ENCODE measurements at places on chromosomes 11 and 22. TPM values are rescaled to one million over a fixed set of nuclear protein-coding genes. Genes with fewer than 3 reads are reported as not detected.
A peak's percentile ranks its signal among the peaks of the same experiment; 100 is the strongest.

Gene CD6
- total RNA-seq = 0.63 TPM

Gene FXYD2
- total RNA-seq = 1.6 TPM

Gene BID
- 9.1 TPM for total RNA-seq

Gene JAML
- 0.13 TPM for total RNA-seq

Gene PI4KA
- 37.3 TPM for total RNA-seq

Gene PIWIL4
- 0.75 TPM for total RNA-seq

- ATAC-seq = no peak
Measured at GRCh38 chr11:117560780-117561530, 233.3 kb downstream of the CEP164 start.

- no peak for ATAC-seq
Measured at GRCh38 chr22:46851311-46851710, 88.9 kb downstream of the TBC1D22A start.

DNA sequence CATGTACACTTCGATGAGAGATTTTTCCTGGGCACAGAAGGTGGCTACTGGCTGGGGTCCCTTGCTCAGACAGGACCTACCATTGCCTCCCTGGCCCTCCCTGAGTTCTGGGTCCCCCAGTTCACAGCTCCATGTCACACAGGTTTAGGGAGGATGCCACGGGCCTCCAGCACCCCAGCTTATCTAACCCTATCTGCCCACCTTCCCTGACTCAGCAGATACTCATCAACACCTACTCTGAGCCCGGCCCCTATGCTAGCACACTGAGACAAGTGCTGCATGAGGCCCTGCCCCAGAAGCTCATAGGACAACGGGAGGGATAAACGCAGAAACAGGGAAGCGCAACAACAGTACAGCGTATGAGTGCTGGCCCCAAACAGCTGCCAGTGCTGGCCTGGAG is 9.6 kb downstream of the NAGA start:
- ATAC-seq = no peak

GRCh38 chr11:83241291-83241946 is 44.7 kb downstream of the CCDC90B start:
- ATAC-seq = peak; percentile 92

DNA sequence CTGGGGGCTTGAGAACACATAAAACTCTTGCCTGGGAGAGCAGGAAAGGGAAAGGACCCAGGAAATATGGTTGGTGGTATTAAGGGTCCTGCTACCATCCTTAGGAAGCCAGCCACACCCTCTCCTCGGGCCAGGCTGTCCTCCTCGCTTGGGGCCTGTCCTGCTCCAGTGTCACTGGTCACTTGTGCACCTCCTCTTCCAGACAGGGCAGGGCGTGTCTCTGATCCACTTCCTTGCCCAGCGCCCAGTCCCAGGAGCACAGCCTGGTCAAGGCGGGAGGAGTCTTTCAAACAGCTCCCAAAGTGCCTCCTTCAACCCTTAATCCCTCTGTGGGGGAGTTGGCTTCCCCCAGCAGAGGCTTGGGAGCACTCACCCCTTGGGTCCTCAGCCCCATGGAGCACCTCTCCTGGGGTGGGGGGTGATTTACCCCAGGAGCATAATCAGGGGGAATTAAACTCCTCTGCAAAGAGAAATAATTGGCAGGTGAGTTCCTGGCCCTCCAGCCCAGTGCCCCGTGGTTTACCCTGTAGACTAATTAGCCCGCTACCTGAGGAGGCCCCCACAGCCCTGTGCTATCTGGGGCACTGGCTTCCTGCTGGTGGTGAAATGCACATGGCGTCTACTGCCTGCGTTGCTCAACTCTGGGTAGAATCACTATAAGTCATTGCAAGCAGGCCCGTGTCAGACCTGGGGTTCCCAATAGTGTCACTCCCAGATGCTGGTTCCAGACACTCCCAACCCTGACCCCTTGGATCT is 8.0 kb downstream of the TMPRSS6 start:
- ATAC-seq = no peak

DNA sequence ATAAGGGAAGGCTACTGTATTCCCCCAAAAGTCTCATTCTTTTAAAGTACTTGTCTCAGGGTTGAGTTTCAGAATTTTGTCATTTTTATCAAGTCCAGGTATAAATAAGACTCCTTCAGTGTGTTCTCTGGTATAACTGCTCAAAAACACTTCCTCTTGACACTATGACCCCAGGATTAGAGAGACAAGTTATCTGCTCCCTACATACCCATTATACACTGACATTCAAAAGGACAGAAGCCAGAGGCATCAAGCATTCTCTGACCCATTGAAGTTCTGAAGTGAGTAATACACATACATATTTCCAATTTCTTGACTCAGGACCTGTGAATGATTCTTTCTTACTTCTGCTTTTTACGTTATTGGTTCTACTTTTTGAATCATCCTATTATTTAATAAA is 447.8 kb upstream of the CNTN5 start:
- no peak for ATAC-seq

DNA sequence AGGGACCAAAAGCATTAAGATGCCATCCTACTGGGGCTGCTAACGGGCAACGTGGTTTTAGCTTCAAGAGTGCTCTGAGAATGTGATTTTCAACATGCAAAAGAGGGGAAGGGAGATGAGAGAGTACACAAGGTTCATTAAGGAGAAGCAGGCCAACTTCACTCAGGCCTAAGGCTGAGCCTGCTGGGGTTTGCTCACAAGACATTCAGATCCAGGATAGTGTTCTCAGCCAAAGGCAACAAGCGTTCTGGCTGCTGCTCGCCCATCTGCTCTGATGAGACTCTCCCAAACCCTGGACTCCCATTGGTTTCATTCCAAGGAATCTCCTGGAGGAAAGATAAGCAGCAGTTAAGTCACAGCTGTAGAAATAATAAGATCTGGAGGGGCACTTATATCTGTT is 23.6 kb upstream of the UPB1 start:
- ATAC-seq = no peak

- ATAC-seq = no peak
Measured at GRCh38 chr22:24819911-24820461, 14.0 kb downstream of the SGSM1 start.

DNA sequence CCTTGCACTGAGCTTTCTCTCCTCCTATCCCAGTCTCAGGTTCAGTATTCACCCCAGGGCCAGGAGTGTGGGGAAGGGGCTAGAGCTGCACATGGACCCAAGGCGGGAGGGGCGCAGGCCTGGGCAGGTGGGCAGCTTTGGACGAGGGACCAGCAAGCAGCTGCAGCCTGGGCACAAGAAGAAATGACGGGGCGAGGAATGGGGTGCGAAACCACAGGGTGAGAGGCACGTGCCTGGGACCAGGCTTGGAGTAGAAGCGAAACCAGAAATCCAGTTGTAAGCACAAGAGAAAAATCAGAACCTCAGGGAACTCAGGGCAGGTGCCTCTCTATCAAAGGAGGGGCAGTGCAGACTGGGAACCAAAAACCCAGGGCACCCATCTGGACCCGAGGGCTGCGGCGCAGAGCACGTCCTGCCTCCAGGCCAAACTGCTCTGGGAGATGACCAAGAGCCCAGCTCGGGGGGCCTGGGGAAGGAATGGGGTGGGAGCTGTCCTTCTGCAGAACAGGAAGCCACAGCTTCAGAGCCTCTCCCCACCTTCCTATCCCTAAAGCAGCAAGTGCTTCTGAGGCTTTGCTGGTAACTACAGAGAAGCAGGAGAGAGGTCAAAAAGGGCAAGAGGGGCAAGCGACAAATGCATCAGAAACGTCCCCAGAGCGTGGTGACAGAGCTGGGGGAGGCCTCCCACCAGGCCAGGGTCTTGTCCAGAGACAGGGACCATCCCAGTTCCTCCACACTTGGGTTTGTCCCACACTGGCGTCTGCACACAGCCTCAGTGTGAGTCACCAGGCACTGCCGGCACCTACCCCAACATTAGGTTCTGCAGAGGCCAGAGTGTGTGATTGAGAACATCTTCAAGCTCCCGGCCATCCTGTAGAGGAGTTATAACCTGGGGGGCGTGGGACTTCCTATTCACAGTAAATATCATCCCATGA is 18.3 kb upstream of the TMPRSS4 start:
- ATAC-seq = peak; percentile 29

DNA sequence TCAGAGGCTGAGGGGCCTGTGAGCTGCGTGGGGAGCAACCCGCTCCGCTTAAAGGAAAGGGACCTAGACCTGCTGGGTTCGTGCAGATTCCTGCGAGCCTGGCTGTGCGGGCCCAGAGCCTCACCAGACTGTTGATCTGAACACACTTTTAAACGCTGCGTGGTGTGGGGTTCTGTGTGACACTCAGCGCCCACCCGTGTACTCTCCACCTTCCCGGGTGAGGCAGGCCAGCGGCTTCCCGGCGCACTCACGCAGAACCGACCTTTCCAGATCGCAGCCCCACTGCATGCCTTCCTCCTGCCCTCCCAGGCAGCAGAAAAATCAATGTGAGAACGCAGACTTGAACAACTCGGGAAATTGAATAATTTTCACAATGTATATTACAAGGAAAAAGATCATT is 388.6 kb downstream of the TBC1D22A start:
- no peak for ATAC-seq

GRCh38 chr22:31954535-31955523 is 10.5 kb downstream of the YWHAH start:
- ATAC-seq = no peak

DNA sequence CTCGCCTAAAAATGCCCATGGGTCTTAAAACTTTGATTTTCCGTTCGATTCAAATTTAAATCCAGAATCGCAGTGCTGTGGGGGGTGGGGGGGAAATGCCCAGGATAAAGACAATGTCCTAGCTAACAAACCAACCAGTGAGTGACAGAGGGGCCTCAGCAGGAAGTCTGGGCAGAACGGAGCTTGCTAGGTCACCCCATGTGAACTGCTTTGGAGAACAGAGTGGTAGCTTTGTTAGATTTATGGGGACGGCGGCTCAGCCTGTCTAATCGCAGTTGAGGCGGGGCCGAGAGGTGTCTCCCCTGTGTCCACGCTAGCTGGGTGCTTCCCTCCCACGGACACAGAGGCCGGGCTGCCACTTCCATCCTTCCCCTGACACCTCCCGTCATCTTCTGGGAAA is 243.9 kb downstream of the CTTN start:
- no peak for ATAC-seq

DNA sequence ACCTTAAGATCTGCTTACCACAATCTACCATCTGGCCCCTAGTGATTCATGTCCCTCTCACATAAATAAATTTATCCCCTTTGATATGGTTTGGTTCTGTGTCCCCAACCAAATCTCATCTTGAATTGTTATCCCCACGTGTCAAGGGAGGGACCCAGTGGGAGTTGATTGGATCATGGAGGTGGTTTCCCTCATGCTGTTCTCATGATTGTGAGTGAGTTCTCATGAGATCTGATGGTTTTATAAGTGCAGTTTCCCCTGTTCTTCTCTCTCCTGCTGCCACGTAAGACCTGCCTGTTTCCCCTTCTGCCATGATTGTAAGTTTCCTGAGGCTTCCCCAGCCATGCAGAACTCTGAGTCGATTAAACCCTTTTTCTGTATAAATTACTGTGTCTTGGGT is 37.2 kb downstream of the OR2AG2 start:
- no peak for ATAC-seq

DNA sequence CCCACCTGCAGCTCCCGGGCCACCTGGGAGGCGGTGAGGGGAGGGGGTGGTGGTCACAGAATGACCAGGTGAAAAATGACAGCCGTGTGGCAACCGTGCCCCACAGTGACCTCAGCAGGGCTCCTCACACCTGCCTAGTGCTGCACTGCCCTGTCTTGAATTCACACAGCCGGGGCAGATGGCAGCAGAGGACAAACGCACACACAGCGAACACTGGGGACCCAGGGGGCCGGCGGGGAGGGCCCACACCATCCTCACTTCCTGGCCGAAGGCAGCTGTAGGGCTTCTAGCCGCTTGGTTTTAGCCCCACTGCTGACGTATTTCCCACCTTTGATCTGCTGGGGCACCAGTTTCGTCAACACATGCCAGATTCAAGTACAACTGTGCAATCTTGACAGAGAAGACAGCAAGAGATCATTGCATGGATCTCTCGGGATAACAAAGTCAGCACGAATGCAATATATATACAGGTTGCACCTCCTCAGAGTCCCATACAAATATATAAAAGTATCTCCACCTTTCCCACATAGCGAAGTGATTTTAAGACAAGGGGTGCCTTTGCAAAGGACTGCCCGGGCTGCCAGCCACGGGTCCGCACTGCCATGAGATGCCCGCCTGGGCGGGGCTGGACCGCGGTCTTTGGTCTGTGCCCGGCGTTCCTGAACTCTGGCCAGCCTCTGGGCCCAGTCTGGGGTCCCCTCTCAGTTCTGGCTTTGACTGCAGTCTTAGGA is 26.9 kb downstream of the TRMU start:
- ATAC-seq = no peak

- peak; percentile 87 for ATAC-seq
Measured at GRCh38 chr22:37442135-37442534, 14.9 kb upstream of the ELFN2 start.

- ATAC-seq = no peak
Measured at GRCh38 chr22:47651216-47651987, 889.0 kb downstream of the TBC1D22A start.

- peak; percentile 74 for ATAC-seq
Measured at GRCh38 chr11:12066799-12067508, 43.4 kb upstream of the MICAL2 start.

DNA sequence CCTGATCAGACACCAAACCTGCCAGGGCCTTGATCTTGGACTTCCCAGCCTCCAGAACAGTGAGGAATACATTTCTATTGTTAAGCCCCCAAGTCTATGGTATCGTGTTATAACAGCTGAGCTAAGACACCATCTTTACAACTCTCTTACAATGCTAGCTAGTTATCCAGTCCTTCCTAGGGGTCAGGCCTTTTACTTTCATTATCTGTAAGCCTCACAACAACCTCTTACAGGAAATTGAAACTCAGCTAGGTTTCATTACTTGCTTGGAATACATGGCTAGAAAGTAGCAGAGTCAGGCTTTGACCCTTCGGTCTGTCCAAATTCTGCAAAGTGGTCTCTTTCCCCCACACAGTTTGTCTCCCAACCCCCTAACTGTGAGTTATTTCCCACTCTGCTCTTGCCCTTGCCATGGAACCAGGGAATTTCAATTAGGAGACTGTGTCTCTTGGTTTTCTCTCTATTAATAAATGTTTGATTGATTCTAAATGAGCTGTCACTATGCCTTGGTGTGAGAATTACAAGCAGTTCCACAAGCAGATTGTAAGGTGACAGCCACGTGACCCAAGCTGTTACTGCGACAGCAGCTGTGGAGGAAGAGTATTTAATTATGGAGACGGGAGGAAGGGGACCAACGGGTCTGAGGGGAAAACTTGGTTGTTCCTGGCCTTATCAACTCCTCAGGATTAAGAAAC is 38.4 kb upstream of the CLMP start:
- ATAC-seq = peak; percentile 90

DNA sequence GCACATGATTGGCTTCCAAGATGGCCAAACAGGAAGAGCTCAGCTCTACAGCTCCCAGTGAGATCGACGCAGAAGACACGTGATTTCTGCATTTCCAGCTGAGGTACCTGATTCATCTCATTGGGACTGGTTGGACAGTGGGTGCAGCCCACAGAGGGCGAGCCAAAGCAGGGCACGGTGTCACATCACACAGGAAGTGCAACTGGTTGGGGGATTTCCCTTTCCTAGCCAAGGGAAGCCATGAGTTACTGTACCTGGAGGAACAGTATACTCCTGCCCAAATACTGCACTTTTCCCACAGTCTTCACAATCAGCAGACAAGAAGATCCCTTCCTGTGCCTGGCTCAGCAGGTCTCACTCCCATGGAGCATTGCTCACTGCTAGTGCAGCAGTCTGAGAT is 131.2 kb downstream of the DLG2 start:
- ATAC-seq = no peak

- ATAC-seq = no peak
Measured at GRCh38 chr11:129248618-129249017, 56.5 kb upstream of the ARHGAP32 start.

- no peak for ATAC-seq
Measured at GRCh38 chr11:47861728-47862127, 13.6 kb upstream of the NUP160 start.

Measured in motor neuron (in vitro differentiated cells).